ENCODE measurements at places on chromosomes 2 and 18. TPM values are rescaled to one million over a fixed set of nuclear protein-coding genes. Genes with fewer than 3 reads are reported as not detected.

- no peak for DNase-seq
Measured at GRCh38 chr18:46716827-46717226, 40.0 kb downstream of the ST8SIA5 start.

DNA sequence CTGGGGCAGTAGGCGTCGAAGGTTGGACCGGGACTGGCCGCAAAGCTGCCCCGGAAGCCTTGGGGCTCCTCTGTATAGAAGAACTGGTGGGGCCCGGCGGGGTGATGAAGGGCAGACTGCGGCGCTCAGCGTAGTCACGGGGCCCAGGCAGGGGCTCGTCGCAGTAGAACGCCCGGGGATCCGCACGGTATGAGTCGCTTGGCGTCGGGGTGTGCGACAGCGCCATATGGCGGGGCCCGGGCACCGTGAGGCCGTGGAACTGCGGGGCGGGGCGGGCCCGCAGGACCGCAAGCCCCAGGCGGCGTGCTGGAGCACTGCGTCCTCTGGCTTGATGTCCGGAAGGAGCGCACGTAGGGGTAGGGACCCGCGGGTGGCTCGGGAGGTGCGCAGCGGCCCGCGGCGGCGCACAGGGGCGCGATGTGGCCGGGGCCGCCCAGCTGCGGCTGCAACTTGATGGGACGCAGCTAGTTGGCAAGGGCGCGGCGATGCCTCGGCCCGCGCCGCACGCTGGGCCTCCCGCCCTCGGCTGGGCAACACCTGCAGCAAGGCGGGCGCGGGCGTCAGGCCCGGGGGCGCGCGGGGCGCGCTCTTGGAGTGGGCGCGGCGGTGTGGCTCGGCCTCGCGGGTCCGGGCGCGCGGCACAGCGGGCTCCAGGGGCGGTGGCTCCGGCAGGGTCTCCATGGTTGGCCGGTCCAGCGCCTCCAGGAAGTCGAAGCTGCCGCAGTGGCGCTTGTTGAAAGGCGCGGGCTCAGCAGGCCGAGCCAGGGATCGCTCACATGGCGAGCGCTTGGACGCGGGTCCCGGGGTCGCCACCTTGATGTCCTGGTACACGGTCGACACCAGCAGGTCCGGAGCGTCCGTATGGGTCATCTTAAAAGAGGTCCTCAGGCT lies 251.4 kb downstream of the ANKRD30B start:
- no peak for DNase-seq

The UGT1A10 gene
- total RNA-seq: not detected

- no peak for DNase-seq
Measured at GRCh38 chr2:216551234-216552068, 52.8 kb downstream of the RPL37A start.

The RAMP1 gene
- 388 TPM for total RNA-seq

DNA sequence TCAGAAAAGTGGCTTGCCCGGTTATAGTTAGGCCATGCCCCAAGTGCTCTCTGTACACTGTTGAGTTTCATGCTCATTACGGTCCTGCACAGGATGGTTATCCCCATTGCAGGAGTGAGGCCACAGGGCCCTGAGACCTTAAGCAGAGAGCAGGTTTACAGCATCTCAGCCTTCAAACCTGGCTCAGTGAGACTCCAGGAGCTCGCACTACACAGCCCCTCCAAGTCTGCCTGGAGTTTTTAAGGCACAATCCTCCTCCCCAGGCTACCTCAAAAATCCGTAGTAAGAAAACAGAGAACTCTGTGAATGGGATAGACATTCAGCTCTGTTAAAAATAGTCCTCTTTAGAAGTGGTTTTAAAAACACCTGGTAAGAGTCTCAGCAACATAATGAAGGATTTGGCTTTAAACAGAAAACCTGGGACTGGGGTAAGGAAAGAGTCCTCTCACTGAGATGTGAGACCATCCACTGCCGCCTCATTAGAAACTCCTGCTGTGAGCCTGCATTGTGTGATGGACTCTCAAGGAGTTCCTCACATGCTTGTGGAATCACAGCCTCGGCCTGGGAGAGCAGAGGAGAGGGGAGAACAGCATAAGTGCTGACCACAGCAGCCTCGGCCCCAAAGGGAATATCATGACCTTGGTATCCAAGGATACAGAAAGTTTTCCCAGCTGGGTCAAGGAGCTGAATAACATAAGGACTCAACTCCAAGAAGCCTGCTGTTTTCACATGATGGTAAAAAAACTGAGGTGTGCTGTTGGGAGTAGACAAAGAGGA lies 214.8 kb downstream of the ATAD2B start:
- DNase-seq: no peak
